ENCODE measurements at places on chromosomes 6 and 20. TPM values are rescaled to one million over a fixed set of nuclear protein-coding genes. Genes with fewer than 3 reads are reported as not detected.

- DNase-seq, result peak; percentile 71
Observed at GRCh38 chr20:51014797-51015722, 7.8 kb downstream of the KCNG1 start.

- DNase-seq, result no peak
Observed at GRCh38 chr6:157229713-157230112, 93.6 kb downstream of the TMEM242 start.

GRCh38 chr6:166075186-166075585 lies 92.5 kb downstream of the TBXT start:
- DNase-seq, result no peak

- DNase-seq, result no peak
Observed at GRCh38 chr20:19335341-19335740, 122.9 kb downstream of the SLC24A3 start.

DNA sequence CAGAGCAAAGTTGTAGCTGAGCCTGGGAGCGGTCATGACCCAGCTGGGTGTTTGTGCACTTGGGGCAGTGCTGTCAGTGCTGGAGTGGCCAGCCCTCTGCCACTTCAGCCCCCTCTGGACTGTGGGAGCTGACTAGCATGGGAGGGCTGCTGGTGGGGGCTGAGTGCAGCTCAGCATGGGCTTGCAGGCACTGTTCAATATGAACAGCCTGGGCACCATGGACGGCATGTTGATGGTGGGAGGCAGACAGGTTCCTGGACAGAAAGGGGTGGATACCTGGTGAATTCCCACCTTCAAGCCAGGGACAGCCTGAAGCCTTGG lies 50.5 kb downstream of the GGTLC1 start:
- DNase-seq, result no peak

GRCh38 chr6:29834564-29835436 lies 7.2 kb downstream of the HLA-G start:
- DNase-seq, result peak; percentile 45

- DNase-seq, result no peak
Observed at GRCh38 chr20:19882446-19882845, 124.4 kb downstream of the RIN2 start.

DNA sequence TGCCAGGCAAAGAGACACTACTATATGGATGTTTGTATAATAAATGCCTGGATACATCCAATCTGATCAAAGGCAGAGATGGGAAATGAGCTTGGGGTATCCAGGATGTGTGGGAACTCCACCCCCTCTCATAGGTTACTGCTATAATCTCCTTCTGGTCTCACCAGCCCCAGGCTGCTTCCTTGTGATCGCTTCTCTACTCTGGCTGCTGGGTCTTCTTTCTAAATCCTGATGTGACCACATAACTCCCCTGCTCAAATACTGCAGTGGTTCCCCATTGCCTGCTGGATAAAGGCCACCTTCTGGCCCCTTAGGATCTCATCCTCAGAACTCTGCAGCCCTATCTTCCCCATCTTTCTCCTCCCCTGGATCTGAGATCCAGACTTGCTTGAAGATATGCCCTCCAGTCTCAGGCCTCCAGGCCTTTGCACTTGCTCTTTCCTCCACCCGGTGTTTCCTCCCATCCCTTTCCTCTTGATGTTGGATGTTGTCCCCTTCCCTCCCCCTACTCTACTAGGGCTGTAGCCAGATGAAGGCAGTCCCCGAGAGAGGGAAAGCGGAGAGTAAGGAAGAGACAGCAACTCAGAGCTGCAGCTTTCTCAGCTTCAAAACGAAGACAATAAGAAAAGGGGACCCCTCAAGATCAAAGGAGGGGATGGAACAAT lies 828 bp upstream of the XKR7 start:
- no peak for DNase-seq

DNA sequence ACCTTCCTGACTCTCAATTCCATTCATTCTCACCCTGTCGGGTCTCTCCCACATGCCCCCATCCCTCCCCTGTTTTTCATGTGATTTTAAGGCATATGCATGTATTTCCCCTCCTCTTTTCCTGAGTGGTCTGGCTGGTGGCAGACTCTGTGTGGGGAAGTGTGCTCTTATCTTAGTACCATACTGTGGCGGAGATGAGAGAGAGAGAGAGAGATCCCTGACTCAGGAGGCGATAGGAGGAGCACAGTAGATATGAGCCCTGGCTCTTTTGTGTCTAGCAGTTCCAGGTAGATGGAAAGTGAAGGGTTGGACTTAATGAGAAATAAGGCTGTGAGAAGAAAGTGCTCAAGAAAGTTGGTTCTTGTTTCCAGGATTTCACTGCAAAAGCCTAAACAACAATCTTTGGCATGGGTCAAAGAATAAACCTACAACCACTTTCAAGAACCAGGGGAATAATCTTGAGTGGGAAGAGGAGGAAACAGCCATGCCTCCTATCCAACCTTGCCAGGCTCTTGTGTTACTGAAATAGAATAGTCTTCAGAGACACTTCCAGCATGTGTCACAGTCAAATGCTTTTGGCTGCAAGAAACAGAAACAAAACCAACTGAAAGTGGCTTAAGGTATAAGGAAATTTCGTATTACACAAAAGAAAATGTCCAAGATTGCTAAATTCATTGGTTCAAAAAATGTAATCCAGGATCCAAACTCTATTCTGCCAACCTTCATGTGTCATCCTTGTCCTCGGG lies 123.8 kb upstream of the MYLIP start:
- DNase-seq, result no peak

GRCh38 chr20:32535316-32535952 lies 49.7 kb downstream of the NOL4L start:
- no peak for DNase-seq

- no peak for DNase-seq
Observed at GRCh38 chr20:22414305-22414742, 170.0 kb downstream of the FOXA2 start.

DNA sequence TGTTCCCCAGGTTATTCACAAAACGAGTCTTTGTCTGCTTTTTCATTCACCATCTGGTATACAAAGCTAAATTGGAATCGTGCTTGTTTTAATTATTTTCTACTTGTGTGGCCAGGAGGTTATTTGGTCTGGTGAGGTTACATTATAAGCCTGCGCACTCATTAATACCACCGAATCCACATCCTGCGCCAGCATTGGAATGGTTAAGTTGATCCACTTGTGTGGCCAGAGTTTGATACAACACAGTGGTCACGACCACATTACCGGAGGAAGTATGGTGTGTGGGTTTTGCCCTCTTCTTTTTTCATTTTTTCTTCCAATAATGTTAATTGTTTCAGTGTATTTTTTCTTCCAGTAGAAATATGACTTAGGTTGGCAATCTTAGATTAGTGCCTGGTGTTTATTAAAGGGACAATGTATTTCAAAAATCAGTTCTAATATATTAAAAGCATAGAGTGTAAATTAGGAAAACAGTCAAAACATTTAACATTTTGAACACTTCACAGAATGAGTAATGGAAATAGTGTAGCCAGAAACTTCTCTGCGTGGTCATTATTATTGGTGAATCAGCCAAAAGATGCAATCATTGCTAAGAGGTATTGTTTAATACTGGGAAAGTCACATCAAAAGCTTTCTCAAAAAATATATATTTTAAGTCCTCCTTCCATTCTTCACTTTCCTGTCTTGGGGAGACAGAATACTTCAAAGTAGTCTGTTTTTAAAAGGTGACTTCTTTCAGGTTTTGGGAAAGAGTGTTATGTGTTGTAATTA lies 84.5 kb downstream of the JARID2 start:
- DNase-seq, result peak; percentile 87

- DNase-seq, result no peak
Observed at GRCh38 chr6:145534989-145535388, 200.3 kb downstream of the EPM2A start.

DNA sequence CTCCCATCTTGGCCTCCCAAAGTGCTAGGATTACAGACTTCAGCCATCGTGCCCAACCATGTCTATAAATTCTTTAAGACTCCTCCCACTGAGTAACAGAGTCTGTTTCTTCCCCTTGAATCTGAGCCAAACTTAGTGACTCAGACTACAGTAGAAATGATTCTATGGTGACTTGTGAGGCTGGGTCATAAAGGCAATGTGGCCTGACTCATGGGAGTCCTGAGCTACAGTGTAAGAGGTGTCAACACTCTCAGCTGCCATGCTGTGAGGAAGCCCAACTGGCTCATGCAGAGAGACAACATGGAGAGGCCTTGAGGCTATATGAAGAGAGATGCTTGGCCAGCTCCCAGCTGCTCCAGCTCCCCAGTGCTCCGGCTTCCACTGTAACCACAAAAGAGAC lies 5.2 kb upstream of the NRSN2 start:
- DNase-seq, result peak; percentile 43

DNA sequence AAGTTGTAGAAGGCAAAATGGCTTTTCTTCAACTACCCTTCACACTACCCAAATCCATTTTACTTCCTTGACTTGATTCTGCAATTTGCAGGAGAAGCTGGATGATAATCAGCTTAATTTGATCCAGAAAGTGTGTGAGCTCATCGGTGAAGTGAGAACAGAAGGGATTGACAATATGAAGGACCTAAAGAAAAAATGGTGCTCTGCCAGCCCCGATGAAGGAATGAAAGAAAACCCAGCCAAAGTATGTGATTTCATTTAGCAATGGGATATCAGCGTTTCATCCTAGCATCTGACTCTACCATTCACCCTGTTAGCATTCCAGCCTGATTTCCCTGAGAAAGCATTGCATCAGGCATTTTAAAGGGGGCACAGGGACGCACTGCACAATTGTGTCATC lies 41.5 kb downstream of the CD164 start:
- no peak for DNase-seq

- no peak for DNase-seq
Observed at GRCh38 chr6:25038999-25039398, 103.2 kb upstream of the RIPOR2 start.

- no peak for DNase-seq
Observed at GRCh38 chr6:135673501-135674309, 176.2 kb upstream of the AHI1 start.

DNA sequence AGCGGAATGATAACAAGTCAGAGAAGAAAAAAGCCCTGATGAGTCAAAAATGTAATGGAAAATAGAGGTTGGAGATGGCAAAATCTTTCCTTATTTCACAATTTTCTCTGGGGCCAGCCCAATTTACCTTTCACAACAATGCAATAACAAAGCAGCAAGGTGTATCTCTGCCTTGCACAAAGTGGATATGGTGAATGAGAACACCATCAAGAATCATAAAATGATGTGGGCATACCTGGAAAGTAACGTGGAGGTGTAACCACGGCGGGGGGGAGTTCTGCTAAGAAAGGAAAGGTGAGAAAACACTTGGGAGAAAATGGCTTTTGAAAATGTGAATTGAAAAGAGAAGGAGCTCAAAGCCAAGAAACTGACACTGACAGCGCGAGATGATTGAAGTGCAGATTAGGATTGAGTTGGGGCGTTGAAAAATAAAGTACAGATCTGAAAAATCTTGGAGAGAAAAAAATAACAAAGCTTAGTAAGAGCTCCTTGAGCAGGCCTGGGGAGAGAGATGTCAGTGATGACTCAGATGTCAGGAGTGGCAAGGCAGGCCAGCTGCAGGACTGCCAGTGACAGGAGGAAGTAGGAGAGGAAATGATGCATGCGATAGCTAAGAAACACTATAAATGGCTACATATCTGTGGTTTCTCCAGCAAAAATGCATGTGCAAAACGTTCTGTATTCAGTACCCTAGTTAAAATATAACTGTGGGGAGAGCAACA lies 26.2 kb downstream of the ARHGAP18 start:
- peak; percentile 90 for DNase-seq

DNA sequence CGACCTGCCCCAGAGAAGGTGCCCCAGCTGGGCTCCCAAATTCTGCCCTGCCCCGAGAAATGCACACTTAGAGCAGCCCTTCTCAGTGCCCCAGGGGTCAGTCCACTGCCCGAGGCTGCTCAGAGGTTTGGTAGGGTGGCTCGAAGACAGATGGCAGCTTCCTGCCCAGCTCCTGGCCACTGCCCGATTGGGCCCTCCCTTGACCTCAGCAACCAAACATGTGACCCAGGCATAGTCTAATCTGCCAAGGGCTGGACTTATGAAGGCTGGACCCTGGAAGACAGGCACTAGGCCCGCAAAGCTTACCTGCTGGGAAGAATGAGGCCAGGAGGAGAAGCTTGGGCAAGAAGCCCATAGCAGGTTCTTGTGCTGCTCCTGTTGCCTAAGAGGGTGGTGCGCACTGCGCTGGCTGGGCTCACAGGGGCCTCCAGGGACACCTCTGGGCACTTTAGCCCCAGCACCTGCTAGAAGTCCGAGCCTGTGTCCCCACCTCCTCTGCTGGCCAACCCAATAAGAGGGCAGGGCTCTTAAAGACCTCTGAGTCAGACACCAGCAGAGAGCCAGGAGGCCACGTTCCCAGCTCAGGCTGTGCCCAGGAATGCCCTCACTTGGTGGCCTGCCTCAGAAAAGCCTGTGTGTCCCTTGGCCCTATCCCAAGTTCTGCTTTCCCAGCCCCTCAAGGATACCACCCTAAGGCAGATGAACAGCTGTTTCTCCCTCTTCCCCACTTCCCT lies 5.5 kb downstream of the SIGLEC1 start:
- DNase-seq, result no peak

- no peak for DNase-seq
Observed at GRCh38 chr6:71342772-71343171, 54.2 kb downstream of the OGFRL1 start.

GRCh38 chr6:150208611-150209352 lies 65.9 kb downstream of the PPP1R14C start:
- peak; percentile 46 for DNase-seq

DNA sequence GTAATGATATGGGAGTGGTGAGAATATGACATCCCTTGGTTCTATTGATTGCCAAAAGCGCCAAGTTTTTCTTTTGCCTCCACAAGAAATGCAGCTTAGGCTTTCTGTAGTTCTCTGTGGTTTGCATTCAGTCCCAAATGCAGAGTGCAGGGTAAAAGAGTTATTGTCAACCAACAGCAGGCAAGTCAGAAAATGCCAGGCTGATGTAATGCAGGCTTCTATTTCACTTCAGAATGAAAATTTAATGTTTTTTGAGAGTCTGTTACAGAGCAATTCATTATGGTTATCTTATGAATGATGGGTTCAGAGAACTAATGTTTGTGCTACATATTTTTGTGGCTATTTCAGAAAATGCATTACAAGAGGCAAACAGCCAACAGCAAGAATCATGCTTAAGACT lies 293.5 kb downstream of the CENPW start:
- no peak for DNase-seq

DNA sequence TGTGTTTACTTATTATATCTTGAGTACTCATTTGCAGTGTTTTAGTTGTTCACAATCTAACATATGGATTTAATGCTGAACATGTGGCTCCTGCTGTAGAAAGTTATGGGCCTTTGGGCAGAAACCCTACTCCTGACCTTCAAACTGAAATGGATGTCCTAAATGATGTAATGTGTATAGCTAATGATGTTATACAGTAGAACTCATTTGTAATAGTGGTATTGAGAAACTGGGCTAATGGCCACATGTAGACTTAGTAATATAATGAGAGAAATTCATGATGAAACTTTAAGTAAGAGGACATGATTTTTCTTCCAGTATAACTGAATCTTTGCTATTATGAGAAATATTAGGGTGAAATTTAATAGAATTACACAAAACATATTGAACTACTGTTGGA lies 121.3 kb upstream of the PTPRK start:
- DNase-seq, result no peak

GRCh38 chr6:33670971-33671743 lies 40.3 kb downstream of the UQCC2 start:
- DNase-seq, result no peak

The RAB23 gene
- total RNA-seq, result 94.3 TPM

The SOD2 gene
- total RNA-seq, result 102 TPM

The FILIP1 gene
- total RNA-seq, result 4.1 TPM

The KCNK16 gene
- not detected for total RNA-seq

The COL11A2 gene
- total RNA-seq, result not detected

The RSPH4A gene
- 0.05 TPM for total RNA-seq

The ANKRD66 gene
- not detected for total RNA-seq

The CTSZ gene
- total RNA-seq, result 168 TPM

The HLA-DQB2 gene
- total RNA-seq, result not detected

The FOXQ1 gene
- 0.66 TPM for total RNA-seq

The ATP6V1G2 gene
- total RNA-seq, result 0.13 TPM

Data from SJSA1 (cell line).